DMS153 (cell line): ENCODE measurements at places on chromosomes 7 and 10.

DNA sequence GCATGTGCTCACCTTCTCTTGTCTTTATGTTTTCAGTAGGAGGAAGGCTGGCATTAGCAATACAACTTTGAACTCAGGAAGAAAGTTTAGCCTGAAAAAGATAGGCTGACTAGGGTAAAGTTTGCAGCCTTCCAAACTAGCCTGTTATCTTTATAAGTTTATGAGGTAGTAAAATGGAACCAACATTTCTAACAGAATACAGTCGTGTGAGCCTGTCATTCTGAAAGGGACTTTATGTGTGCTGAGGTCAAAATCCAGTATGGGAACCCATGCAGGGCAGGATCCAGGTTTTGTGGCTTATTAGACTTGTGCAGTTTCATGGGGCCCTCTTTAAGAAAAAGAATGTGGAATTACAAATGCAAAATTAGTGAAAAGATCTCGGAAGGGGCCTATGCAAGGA is 201.0 kb upstream of the PRPS1L1 start:
- no peak for DNase-seq

DNA sequence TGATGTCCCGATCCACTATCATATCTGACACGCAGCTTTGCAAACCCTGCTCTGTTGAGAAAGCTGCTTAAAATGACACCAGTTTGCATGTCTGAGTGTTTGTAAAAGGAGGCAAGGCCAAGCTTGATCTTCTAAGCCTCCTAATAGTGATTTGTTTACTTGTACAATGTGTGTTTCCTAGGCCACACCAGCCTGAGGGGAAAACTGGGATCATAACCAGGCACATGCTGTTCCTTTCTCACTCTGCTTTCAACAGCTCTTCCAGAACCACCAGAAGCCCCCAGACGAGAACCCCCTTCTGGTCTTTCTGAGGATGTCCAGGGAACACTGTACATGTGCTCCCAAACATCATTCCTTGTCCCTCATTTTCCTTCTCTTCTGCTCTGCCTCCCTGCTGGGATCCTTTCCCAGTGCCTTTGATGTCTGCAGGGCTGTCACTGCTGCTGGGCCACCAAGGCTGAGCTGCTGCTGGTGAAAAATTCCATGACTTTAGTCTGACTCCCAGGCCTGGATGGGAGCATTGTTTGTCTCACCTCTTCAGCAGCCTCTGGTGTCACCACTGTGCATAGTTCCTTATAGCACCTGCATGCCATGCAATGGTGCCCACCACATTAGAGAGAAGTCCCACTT is 4.0 kb upstream of the LGI1 start:
- DNase-seq, result no peak

- DNase-seq, result no peak
Observed at GRCh38 chr7:116630357-116630756, 41.6 kb upstream of the MET start.

DNA sequence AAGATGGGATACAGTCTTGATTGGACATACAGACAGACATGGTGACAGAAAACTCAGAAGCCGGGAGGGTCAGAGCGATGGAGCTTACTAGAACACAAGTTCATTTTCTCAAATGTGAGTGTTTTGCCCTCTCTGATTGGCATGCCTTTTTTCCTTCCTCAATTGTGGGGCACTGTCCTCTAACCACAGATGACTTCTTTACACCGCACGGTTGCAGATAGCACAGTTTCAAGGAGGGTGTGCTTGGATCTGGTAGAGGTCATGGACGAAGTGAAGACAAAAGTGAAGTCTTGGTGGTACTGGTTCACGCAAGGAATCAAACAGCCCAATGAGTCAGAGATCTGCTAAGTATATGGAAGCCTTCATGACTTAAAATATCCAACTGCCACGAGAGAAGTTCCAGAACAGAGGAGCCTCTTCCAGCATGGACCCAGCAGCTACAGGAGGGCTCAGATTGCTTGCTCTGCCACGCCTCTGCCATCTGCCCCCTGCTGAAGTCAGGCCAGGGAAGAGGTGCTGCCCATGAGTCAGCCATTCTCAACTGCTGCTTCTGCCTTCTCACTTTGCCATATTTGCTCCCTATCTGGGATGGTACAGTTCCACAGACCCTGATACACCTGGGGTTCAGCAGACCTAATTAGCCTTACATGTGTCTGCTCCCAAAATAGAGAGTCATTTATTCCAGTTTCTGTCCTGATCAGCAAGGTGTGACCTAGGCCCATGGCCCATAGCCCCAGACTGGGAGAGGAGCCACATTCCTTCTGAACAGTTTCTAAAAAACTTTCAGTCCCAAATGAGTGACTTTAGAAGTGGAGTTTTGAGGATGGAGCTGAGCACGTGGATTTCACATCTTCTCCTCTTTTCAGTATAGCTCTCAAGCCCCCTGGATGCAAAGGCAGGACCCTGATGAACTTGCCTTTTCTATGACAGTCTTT is 413.8 kb downstream of the KCNMA1 start:
- DNase-seq, result no peak

GRCh38 chr10:14609178-14609577 is 165.5 kb downstream of the FAM107B start:
- no peak for DNase-seq

DNA sequence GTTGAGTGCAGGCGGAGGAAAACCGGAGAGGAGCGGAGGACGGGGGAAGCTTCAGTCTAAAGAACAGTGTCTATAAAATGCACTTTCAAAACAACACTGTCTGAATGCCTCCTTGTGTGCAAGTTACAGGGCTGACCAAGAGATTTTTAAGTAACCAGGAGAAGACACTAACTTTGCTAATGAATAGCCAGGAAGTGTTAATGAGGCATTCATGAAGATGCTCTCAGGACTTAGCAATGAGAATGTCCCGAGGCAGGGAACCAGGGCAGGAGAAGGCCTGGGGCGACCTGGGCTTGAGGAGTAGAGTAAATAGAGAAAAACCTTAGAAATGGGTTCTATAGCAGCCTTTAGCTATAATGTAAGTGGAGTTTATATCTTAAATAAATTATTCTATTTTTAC is 312.1 kb downstream of the SKIDA1 start:
- no peak for DNase-seq

DNA sequence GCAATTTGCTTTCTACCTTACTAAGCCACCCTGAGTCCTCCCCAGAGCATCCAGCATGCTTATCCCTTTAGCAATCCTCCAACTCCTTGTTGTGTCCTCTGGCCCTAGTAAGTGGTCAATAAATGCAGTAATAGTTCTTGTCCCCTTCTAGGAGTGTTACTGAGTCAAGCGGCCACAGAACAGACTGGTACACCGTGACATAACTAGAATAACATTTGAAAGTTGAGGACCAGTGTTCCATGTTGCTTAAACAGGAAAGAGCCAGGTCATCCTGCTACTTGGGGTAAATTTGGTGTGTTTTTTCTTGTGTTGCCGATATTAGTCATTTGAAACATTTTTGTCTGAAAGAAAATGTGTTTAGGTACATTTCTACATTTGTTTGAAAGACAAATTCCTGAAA is 4.8 kb upstream of the CDK6 start:
- no peak for DNase-seq

DNA sequence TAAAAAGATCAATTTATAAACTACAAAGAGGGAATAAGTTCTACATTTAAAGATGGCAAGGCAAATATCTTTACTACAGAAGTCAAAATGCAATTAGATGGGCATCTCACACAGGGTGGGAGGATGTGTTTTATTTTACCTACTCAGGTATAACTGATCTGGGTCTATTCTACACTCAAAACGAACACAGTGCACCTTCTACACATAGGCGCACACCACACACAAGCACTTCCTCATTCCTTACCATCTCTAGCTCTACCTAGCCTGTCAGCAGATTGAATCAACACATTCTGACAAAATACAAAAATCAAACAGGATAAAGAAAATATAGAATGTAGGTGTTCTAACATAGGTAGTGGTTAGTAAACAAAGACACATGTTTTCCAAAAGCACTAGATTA is 64.8 kb downstream of the SGCE start:
- DNase-seq, result no peak

DNA sequence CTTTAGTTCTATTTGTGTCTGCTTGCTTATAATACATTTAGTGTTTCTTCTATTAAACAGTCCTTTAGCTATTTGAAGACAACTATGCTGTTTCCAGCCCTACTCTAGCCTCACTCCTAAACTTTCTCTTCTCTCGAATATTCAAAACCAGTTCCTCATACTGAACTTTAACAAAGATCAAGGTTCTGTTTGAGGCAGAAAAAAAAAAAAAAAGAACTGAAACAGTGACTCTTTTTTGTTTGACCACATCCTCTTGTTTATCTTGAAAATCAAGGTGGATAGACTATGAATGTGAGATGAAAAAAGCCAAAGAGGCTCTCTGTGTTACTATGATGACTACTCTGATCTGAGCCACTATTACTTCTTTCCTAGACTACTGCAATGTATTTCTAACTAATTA is 154.3 kb downstream of the ZNF365 start:
- DNase-seq, result no peak

- DNase-seq, result no peak
Observed at GRCh38 chr7:152602962-152603361, 73.0 kb downstream of the XRCC2 start.

DNA sequence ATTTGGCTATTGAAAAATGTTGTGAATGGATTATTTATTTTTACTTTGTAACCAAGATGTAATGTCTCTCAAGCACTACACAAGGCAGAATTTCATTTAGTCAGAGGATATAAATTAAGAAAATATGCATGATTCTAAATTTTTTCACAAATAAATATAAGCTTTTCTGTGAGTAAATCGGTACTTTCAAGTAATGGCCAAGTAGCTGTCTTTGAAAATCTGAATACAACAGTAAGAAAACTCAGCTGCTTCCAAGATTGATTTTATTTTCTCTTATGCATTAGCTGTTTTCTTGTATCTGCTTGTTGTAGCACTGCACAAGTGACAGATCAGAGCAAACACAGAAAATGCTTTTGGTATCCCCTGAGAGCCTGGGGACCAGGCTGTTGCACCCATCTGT is 998.5 kb upstream of the GHITM start:
- DNase-seq, result no peak

DNA sequence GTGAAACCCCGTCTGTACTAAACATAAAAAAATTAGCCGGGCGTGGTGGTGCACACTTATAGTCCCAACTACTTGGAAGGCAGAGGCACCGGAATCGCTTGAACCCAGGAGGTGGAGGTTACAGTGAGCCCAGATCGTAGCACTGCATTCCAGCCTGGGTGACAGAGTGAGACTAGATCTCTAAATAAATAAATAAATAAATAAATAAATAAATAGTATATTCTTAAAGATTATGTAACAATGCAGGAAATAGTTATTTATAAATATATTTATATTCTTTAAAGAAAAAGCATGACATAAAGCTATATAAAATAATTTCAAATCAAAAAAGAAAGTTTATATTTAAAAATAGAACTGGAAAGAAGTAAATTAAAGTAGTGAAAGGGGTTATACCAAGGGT is 76.4 kb downstream of the MBL2 start:
- no peak for DNase-seq

GRCh38 chr10:85642421-85643170 is 724.0 kb downstream of the GRID1 start:
- DNase-seq, result peak; percentile 22

DNA sequence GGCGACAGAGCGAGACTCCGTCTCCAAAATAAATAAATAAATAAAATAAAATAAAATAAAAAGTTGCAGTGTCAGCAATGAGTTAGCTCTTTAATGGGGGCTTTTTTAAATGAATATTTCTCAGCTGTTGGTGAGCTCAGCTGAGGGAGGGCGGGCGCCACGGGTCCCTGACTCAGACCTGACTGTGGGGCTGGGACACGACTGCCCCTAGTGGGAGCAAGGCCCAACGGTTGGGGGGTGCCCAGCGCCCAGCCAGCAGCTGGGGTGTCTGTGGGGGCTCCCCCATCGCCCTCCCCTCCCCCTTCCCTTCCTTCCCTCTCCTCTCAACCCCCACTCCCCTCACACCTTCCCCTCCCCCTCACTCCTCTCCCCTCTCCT is 46.6 kb downstream of the PWWP2B start:
- DNase-seq, result no peak

DNA sequence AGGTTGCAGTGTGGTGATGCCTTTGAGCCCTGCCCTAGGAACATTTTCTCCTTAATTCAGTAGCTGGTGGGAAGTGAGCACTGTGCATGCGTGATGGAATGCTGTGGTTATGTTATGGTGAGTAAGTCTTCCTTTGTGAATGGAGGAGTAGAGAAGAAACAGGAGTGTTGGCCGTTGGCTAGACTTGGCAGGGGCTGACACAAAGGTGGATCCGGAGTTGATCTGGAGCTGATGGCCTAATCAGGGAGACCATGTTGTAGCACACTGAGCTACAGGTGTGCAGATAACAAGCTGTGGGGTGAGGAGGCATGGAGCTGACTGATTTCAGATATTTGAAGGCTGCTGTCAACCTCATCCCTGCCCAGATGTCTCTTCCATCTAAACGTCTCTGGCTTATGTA is 122.3 kb downstream of the CNNM2 start:
- no peak for DNase-seq

DNA sequence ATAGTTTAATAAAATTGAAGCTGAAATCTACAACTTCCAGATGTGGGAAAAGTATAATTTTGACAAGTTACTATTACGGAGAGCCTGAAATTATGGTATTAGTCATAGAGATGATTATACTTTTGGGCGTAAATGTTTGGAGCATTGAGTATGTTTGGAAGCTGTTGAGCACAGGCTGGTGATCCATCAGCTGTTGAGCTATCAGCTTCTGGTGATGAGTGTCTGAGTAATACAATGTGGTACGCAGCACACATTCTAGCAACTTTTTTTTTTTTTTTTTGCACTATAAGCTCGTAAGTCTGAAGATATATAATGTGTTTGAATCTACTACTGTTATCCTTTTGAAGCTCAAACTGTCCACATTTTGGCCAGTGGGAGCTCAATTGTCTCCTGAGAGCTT is 123.4 kb downstream of the ATE1 start:
- no peak for DNase-seq

GRCh38 chr7:28723336-28723735 is 234.8 kb downstream of the TRIL start:
- no peak for DNase-seq

DNA sequence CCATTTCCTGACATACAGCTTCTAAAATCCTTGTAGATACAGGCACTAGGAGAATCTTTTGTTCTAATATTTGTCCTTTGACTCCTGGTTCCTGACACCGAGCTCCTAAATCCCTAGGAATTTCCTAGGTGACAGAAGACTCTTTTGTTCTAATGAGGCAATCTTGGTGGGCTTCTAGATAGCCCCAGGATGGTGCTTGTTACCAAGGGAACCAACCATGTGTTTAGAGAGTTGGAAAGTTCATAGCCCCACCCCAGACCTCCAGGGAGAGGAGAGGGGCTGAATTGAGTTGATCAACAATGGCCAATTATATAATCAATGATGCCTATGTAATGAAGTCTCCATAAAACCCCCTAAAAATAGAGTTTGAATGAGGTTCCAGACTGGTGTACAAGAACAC is 145.1 kb downstream of the JMJD1C start:
- DNase-seq, result no peak

- DNase-seq, result no peak
Observed at GRCh38 chr10:7300384-7300971, 110.4 kb downstream of the SFMBT2 start.

GRCh38 chr10:124707551-124707950 is 36.6 kb downstream of the FAM53B start:
- DNase-seq, result no peak

GRCh38 chr7:31545549-31545948 is 31.7 kb downstream of the ITPRID1 start:
- DNase-seq, result no peak

- peak; percentile 46 for DNase-seq
Observed at GRCh38 chr10:42646687-42647640, 8.6 kb upstream of the ZNF33B start.
